ENCODE measurements at places on chromosomes 4 and X. TPM values are rescaled to one million over a fixed set of nuclear protein-coding genes. Genes with fewer than 3 reads are reported as not detected.

GRCh38 chr4:102612210-102612609 lies 111.1 kb downstream of the NFKB1 start:
- no peak for DNase-seq

GRCh38 chr4:28357990-28358389 lies 1497.3 kb downstream of the STIM2 start:
- no peak for DNase-seq

- DNase-seq = no peak
Observed at GRCh38 chr4:143148521-143148920, 36.2 kb upstream of the USP38 start.

GRCh38 chr4:19857991-19858390 lies 393.7 kb upstream of the SLIT2 start:
- DNase-seq = no peak

DNA sequence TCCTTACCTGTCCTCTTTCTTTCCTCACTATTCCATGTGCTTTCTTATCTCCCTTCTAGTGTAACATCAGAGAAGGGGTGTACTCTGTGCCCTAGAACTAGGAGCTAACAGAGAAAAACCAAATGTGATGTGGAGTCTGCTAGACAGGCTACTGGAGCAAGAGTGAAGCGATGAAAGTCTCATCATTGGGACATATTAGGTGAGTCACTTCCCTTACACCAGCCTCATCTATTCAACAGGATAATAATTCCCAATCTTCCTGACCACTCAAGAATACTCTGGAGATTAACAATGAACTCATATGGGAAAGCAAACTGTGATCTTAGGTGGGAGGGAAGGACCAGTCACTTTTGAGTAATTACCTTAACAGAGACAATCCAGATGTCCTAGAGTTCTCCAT lies 58.1 kb downstream of the RAB40A start:
- DNase-seq = no peak

The FGF13 gene
- total RNA-seq = not detected
